ENCODE measurements at places on chromosomes 11 and 22.
A peak's percentile ranks its signal among the peaks of the same experiment; 100 is the strongest.

DNA sequence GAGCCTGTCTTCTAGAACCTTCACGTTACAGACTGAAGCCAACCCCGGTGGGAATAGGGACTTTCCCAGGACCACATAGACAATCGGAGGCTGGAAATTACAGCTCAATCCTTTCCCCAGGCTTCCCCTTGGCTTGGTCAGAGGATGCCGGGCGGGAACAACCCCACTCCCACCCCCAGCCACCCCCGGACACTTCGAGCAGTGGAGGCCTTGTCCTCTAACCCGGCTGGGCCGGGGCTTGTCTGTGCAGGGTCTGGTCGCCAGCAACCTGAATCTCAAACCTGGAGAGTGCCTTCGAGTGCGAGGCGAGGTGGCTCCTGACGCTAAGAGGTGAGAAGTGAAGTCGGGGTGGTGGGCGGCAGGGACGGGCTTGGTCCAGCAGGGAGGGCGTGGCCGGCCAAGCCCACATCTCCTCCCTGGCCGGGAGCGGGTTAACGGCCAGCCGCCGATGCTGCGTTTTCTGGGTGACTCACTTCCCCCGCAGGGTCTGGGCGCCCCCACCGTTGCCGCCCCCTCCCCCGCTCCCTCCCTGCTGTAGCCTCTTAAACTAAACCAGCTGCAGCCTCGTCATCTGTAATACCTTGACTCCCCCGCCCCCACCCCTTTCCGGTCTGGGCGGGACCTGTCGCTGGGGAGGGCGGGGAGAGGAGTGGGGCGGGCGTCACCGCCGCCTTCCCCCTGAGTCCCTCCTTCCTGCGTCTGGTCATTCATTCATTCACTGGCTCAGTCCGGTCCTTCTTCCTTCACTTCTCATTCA lies 1.5 kb downstream of the LGALS1 start:
- DNase-seq = peak; percentile 98

GRCh38 chr11:66692446-66692845 lies 14.8 kb upstream of the RBM4B start:
- DNase-seq = no peak

DNA sequence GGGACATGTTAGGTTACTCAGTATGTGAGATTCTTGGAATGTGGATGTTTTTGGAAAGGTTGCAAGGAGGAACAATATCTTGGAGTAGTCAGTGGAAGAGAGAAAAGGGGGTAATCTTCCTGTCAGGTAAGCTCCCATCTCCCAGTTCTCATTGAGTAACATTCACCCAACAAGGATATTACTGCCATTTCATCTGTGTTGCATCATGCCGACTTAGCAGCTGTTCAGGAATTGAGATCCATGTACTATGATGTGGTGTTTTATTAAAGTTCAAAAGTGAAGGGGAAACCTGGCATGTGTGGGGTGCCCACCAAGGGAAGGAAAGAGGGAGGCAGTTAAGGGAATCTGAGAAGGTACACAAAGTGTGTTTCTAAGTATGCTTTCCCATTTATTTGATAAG lies 58.4 kb upstream of the RASSF10 start:
- DNase-seq = peak; percentile 43

GRCh38 chr11:48169717-48170116 lies 46.9 kb upstream of the OR4B1 start:
- peak; percentile 24 for DNase-seq

DNA sequence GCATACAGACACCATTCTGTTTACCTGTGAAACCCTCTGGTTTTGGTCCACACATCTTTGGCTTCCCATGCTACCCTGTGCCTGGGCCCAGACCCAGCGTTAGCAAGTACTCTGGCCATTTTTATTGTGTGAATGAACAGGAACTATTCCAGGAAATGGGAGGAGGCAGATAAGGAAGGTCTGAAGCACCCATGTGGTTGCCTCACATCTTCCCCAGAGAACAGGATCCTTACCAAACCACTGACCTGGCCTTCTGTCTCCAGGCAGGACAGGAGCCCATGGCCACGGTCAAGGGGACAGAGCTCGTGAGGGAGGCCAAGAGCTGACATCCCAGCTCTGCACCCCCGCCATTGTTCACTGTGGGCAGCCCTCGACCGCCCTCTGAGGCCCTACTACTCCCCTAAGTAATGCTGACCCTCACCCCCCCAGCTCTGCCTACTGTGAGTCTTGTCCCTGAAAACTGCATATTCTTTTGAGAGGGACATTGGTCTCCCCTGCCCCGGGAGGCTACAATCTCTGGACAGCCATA lies 97.7 kb upstream of the TP53I11 start:
- DNase-seq = no peak

- peak; percentile 47 for DNase-seq
Measured at GRCh38 chr11:898540-899190, 11.9 kb downstream of the CHID1 start.

DNA sequence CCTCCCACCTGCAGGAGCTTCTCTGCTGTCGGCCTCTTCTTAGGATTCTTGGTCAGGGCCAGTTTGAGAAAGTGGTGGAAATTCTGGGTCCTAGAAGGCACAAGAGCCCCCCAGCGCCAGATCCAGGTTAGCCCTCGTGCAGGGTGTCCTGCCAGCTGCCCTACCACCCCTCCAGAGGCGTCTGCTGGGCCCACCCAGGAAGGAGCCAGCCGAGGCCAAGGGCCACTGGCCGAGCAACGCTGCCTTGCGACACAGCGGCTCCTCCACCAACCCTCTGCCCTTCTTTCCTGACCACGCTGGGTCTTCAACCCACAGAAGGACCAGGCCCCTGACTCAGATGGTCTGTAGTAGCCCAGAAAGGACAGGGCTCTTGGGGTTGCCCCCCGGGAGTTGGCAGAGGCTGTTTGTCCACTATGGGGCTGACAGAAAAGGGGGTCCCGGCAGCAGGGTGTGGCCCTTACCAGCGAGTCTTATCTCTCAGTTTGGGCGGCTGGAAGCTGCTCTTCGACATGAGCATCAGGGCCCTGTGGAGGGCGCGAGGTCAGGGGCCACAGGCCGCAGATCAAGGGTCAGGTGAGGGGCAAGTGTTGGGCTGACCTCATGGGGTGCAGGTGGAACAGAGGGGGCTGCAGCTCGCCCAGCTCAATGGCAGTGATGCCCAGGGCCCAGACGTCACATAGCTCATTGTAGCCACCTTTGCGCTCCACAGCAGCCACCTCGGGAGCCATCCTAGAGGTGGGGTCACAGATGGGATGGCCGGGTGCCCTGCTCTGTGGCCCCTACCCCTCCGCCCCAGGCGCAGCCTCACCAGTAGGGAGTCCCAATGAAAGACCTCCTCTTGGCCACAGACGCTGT lies 2.5 kb downstream of the MAP4K2 start:
- DNase-seq = no peak

DNA sequence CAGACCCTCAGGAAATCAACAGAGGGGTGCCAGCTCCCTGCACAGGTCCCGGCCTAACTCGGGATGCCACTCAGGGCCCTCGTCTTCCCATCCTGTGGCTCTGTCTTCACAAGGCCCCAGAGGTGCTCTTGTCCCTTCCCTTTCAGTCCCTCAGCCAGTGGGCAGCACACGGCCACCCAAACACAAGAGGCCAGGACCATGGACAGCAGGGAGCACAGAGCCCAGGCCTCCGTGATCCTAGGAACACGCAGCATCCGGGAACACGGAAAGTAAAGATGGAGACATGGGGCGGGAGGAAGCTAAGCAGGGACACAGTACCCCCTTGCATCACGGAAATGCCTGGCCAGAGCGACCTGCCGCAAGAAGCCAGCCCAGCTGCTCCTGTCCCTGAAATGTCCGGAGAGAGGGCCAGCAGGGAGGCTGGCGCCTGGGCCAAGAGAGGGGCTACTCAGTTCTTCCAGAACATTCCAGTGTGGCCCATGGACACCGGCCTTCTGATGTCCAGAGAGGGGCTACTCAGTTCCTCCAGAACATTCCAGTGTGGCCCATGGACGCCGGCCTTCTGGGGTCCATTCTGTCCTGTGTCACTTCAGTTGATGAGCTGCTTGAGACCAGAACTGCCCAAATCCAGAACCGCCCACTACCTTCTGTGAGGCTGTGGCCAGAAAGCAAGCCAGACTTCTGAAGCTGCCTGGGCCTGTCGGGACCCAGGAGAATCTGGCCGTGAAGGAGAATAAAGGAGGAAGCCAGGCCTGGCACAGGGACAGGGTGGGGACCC lies 274.0 kb downstream of the BRD1 start:
- no peak for DNase-seq

GRCh38 chr11:1343391-1344055 lies 34.1 kb upstream of the TOLLIP start:
- no peak for DNase-seq

GRCh38 chr11:14499178-14499559 lies 442 bp downstream of the COPB1 start:
- DNase-seq = peak; percentile 22

- no peak for DNase-seq
Measured at GRCh38 chr11:60984636-60985035, 13.2 kb downstream of the CD6 start.

- no peak for DNase-seq
Measured at GRCh38 chr11:12266943-12267342, 110.4 kb upstream of the PARVA start.

DNA sequence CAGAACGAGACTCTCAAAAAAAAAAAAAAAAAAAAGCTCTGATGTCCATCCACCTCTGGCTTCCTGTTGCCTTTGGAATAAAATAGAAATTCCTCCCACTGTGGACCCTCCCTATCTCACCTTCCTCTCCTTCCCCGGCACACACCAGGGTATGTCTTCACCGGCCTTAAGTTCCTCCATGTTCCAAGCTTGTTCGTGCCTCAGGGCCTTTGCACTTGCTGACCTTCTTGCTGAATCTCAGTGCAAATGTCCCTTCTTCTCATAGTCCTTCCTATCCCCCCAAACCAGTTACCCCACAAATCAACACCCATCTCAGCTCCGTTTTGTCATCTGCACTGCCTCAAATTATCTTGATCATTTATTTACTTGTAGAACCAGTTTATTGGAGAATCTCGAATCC lies 20.6 kb downstream of the IFT27 start:
- no peak for DNase-seq

GRCh38 chr11:76251576-76251975 lies 45.3 kb upstream of the WNT11 start:
- DNase-seq = no peak

DNA sequence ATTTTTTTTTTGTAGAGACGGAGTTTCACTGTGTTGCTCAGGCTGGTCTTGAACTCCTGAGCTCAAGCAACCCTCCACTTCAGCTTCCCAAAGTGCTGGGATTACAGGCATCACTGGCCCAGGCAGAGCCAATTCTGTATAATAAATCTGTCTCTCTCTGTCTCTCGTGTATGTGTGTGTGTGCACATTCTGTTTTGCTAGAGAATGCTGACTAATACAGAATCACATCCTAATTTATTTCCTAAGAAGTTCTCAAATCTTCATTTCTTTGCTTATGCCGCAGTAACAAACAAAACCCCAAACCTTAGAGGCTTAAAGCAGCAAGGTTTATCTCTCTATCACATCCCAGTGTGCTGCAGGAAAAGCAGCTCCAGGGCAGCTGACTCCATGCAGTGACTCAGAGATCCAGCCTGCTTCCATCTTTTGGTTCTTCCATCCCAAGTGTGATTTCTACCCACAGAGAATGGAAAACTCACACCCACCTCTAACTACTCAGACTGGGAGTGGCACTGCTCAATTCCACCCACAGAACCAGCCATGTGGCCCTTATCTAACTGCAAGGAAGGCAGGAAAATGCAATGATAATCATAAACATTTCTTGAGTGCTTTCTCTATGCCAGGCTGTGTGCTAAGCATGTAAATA lies 35.1 kb upstream of the LRRC10B start:
- no peak for DNase-seq

- DNase-seq = no peak
Measured at GRCh38 chr11:68201492-68201891, 11.6 kb downstream of the KMT5B start.

DNA sequence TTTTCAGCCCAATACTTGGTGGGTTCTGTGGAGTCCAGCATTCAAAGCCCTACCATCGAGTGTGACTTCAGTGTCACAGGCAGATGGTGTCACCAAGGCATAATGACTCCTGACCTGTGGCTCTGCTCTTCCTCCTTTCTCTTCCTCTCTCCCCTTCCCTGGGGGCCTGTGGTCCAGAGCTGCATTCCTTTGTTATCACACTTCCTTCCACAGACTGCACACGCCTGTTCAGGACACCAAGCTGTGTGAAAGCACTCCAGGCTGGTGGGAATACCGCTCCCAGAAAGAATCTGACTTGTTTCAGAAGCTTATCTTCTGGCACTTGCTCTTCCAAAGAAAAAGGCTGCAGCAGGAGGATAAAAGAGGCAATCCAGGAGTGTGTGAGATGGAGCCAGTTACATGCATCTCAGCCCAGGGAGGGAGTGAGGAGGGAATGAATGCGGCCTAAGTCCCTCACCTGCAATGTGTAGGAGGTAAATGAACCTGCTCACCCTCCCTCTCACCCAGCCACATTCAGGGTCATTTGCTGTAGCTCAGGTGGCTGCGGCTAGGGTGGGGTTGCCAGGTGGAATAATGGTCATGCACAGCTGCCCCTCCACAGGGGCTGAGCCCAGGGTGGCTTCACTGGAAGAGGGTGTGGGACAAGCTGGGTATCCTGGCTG lies 79.3 kb downstream of the ADAMTS15 start:
- DNase-seq = peak; percentile 65

- no peak for DNase-seq
Measured at GRCh38 chr11:76655501-76656049, 15.0 kb downstream of the LRRC32 start.

DNA sequence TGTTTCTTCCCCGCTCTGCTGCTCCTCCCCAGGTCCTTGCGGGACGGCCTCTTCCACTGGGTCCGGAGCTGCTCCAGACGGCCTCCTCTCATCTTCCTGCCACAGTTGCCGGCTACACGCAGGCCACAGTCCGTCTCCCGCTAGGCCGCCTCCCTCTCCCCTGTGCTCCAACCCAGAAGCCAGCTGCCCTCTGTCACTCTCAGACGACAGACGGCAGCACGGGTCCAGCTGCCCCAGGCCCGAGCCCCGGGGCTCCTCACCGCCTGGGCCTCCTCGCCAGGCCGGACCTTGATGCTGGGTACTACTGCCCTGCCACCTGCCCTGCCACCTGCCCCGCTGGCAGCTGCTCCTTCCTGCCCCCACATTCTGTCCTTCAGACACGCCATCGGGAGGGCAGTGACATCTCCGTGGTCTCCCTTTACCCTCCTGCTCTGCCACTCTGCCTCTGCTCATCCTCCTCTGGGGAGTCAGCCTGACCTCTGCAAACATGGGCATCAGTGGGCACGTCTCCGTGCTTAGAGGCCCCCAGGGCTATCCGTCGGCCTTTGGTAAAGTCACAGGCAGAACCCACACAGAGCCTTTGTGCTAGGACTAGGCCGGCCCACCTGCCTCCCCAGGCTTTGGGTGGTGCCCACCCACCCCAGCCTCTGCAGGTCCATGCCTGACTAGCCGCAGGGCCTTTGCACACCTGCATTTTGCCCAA lies 43.1 kb upstream of the TH start:
- no peak for DNase-seq

- peak; percentile 83 for DNase-seq
Measured at GRCh38 chr11:101912823-101913284, 2.0 kb upstream of the CEP126 start.

All from choroid plexus epithelial cell (primary cell).